Stimulated activated CD4-positive, alpha-beta T cell treated with anti-CD3 and anti-CD28 coated beads, Interleukin-4, amount 100 ng/mL, for 1 hour (primary cell): ENCODE measurements at places on chromosomes 7 and 10.
A peak's percentile ranks its signal among the peaks of the same experiment; 100 is the strongest.

GRCh38 chr7:4190010-4190981 lies 491.8 kb upstream of the FOXK1 start:
- DNase-seq, result no peak

- DNase-seq, result no peak
Measured at GRCh38 chr10:58239561-58240169, 28.0 kb downstream of the IPMK start.

DNA sequence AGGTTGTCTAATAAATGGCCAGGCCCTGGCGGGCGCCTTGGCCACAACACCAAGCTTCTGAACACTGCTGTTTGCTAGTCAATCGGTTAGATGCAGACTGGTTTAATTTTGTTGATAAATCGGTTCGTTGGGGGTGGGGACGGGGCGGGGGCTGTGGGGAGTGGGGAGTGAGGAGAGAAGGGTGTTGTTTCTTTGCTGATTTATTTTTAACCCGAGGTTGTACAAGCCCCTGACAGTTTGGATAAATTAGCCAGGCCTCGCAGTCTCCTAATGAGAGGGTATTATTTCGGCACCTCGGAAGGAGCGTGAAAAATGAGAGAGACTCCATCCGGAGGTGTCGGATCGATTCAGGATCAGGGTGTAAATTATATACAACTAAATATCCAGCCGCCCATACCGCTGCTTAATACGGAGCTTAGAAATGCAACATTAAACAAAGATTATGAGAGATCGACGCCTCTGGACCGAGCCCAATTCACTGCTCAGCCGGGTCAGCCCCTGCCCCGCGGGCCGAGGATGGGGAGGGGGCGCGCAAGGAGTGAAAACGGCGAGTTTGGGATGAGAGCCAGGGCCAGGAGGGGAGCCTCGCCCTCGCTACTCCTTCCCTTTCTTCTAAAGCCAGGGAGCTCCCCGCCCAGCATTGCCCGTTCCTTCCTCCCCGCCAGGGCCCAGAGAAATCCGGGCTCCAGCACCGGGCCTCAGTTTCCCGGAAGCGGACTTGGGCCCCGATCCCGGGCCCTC lies 8.0 kb downstream of the UNCX start:
- no peak for DNase-seq

- DNase-seq, result no peak
Measured at GRCh38 chr7:106548491-106548890, 112.5 kb downstream of the CCDC71L start.

GRCh38 chr10:14678637-14679036 lies 96.1 kb downstream of the FAM107B start:
- DNase-seq, result no peak

DNA sequence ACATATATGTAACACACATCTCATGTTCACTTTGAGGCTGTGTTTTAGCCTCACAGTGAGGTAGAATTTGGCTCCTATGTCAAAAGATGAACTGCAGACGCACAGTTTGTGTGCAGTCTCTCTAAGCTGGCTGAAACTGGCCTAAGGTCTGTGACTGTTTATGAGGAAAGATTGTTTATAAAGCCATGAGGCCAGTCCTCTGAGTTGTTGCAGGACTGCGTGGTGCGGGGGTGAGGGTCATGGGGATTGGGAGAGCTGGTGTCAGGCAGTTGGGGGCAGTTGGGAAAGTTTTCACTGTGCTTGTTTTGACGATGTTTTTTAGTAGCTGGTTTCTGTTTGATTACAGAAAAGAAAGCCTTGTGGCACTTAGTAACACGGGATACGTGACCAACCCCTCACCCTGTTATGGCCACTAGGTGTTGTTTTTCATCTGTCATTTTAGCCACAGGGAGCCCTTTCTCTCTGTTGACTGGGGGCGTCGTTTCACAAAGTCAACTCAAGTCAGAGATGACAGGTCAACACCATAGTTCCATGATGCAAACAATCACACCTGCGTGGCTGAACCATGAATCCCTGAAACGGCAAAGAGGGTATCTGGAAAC lies 310.9 kb downstream of the CCDC3 start:
- no peak for DNase-seq

- DNase-seq, result no peak
Measured at GRCh38 chr10:71864911-71865361, 13.9 kb upstream of the PSAP start.

GRCh38 chr10:118585794-118586193 lies 9.7 kb downstream of the PRLHR start:
- DNase-seq, result no peak

- DNase-seq, result no peak
Measured at GRCh38 chr10:129761197-129761972, 202.7 kb downstream of the EBF3 start.

- DNase-seq, result no peak
Measured at GRCh38 chr7:84841809-84842208, 345.0 kb downstream of the SEMA3D start.

DNA sequence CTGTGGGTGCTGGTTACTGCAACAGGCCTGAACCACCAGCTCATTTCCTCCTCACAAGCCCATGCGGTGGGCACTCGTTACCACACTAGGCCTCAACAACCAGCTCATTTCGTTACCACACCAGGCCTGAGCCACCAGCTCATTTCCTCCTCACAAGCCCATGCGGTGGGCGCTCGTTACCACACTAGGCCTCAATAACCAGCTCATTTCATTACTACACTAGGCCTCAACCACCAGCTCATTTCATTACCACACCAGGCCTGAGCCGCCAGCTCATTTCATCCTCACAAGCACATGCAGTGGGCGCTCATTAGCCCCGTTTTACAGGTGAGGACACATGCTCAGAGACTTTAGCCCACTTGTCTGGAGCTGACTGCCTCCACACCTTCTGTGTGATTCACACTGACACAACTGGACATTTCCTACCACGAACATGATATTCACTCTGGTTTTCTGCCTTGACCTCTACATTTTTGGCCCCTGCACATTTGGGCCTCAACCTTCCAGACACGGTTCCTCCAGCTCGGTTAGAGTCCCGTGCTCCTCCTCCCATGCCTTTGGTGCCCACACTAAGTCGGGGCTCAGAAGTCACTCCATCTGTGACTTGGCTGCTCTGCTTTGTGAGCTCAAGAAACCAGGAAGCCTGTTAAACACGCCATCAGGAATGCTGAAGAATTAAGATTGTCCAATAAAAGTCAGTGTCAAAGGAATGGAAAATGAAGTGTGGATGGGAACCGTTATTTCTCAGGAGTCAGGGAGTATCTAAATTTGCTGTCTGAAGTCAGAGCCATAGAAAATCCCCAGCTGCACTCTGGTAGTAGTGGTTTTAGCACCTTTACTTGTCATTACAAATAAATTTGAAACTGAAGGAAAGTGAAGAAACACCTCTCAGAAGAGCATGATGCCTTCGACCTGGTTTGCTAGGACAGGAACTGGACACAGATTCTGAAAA lies 55.8 kb upstream of the LANCL2 start:
- peak; percentile 43 for DNase-seq

- no peak for DNase-seq
Measured at GRCh38 chr7:31299336-31299735, 41.2 kb downstream of the NEUROD6 start.

- DNase-seq, result no peak
Measured at GRCh38 chr10:35074266-35074665, 15.9 kb downstream of the CUL2 start.

DNA sequence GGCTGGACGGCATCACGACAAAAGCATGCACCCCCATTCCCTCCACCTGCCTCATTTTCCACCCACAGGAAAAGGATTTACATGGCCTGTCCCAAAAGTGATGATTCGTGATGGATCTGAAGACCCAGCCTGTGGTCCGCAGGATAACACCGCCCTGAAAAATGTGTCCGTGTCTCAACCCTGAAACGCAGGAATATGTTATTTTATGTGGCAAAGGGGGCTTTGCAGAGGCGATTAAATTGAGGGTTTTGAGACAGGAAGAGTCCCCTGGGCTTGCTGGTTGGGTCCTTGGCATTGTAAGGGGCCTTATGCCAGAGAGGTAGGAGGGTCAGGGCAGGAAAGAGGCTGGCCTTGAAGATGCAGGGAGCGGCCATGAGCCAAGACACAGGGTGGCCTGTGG lies 80.2 kb upstream of the PPP2R2D start:
- DNase-seq, result no peak

- no peak for DNase-seq
Measured at GRCh38 chr10:132860532-132860931, 74.6 kb upstream of the NKX6-2 start.

- DNase-seq, result no peak
Measured at GRCh38 chr10:103814105-103814504, 41.3 kb downstream of the SH3PXD2A start.

GRCh38 chr7:110592557-110592956 lies 498.4 kb upstream of the LRRN3 start:
- DNase-seq, result no peak

DNA sequence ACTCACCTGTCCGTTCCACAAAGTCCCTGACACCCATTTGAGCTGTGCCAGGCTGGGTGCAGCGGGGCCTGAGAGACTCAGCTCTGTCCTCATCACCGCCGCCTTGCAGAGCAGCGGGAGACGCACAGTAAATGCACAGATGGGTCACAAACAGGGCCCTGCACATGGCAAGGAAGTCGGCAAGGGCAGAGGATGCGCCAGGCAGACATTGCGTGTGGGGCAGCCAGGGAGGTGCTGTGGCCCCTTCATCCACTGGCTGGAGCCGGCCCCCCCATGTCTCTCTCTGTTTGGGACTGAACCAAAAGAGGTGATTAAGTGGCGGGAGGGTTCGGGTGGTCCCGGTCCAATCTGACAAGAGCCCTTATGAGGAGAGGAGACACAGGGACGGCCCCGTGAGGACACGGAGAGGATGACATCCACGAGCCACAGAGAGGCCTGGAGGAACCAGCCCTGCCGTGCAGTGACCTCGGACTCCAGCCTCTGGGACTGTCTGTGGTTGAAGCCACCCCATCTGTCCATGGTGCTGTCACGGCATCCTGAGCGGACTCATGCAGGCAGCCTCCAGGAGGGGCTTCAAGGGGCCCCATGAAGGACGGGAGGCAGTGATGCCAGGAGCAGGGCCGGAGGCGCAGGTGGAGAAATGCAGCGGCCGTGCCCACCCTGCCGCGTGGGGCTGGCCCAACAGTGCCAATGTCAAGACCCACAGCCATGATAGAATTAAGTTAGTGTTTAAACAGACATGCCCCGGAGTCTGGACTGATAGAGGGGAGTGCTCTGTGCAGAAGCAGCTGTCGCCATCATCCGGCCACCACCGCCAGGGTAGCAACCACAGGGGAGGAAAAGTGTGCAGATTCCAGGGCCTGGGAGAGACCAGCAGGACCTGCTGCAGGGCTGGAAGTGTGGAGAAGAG lies 28.4 kb upstream of the FOXL3 start:
- DNase-seq, result no peak

- no peak for DNase-seq
Measured at GRCh38 chr7:114356133-114356532, 58.5 kb upstream of the FOXP2 start.

GRCh38 chr7:96526496-96526895 lies 183.2 kb downstream of the SEM1 start:
- DNase-seq, result no peak

GRCh38 chr7:158683541-158683940 lies 21.1 kb downstream of the NCAPG2 start:
- DNase-seq, result no peak

GRCh38 chr10:113666682-113667252 lies 2.9 kb upstream of the NRAP start:
- no peak for DNase-seq

DNA sequence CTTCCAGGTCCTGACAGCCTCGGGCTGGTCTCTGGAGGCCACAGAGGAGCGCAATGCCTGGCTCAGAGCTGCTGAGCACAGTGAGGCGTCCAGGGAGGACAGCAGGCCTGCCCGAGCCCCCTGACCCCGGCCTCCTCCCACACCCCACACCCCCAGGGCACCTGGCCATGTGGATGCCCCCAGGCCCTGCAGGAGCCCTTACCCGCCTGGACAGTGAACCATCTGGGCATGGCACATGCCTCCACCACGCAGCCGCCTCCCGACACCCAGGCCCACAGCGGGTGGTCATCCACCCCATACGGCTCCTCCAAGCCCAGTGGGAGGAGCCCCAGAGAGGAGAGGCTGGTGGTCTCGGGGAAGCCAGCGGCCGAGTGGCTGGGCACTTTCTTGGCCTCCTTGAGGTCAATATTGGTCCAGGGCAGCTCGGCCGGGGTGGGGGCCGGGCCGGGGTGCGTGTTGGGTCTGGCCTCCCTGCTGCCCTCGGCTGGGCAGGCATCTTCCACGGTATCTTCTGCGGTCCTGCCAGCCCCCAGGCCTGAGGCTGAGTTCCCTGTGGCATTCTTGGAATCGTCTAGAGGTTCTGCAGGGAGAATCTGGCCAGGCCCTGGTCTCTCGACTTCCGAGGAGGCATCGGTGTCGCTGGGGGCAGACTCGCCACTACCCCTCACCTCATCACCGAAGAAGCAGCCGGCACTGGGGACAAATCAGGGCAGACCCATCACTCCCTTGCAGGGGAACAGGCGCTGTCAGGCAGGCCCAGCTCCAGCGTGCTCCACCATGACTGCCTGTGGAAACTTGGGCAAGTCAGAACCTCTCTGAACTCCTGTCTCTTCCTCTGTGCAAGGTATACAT lies 18.6 kb downstream of the TECPR1 start:
- no peak for DNase-seq

GRCh38 chr10:7593905-7594304 lies 72.9 kb downstream of the ITIH5 start:
- no peak for DNase-seq

DNA sequence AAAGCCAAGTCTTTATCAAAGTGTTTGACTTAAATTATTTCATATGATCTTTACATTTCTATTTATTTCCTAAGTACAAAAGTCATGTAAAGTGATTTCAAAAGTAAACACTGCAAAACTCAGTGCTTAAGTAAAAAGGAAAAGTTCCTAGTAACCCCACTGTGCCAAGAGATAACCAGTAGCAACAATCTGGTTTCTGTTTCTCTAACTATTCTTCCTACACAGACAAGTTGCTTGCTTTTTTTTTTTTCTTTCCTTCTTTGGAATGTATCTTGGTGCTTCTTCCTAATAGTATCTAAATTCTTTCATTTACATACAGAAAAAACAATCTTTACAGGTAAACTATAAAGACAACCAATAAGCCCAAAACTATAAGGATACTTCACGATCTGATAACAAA lies 3.1 kb downstream of the JCAD start:
- no peak for DNase-seq

GRCh38 chr7:100219271-100219737 lies 445 bp upstream of the PVRIG start:
- peak; percentile 38 for DNase-seq

- DNase-seq, result no peak
Measured at GRCh38 chr10:99534939-99535763, 2.4 kb downstream of the NKX2-3 start.

GRCh38 chr10:103458720-103459119 lies at the start of gene CALHM1:
TSS of gene CALHM1 (minus strand) at chr10:103458900. CDS start at chr10:103458751, 149 bp downstream.
- no peak for DNase-seq
